Omental fat pad (tissue), 4 donors: ENCODE measurements at places on chromosomes 4 and X.

DNA sequence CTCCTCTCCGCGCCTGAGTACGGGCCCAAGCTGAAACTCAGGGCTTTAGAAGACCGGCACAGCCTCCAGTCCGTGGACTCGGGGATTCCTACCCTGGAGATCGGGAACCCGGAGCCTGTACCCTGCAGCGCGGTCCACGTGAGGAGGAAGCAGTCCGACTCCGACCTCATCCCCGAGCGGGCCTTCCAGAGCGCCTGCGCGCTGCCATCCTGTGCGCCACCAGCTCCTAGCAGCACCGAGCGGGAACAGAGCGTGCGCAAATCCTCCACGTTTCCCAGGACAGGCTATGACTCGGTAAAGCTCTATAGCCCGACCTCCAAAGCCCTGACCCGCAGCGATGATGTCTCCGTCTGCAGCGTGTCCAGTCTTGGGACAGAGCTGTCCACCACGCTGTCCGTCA is 13.9 kb downstream of the TBC1D14 start:
- DNase-seq = no peak

DNA sequence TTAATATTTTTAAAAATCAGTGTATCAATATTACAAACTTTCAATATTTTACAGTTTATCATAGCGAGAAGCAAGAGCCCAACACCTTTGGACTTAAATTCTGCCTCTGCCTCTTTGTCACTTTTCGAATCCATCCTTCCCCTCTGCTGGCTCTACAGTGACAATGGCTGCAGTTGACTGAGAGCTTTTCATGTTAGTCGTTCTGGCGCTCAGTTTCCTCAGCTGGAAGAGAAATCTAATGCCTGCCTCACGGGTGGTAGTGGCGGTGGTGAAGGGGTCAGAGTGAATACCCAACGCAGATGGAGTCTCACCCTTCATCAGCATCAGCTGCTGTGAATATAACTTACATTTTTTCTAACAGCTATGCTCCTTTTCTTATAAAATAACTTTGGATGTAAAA is 144.8 kb downstream of the NWD2 start:
- DNase-seq = no peak

- no peak for DNase-seq
Observed at GRCh38 chr4:54497947-54498346, 159.8 kb upstream of the KIT start.

DNA sequence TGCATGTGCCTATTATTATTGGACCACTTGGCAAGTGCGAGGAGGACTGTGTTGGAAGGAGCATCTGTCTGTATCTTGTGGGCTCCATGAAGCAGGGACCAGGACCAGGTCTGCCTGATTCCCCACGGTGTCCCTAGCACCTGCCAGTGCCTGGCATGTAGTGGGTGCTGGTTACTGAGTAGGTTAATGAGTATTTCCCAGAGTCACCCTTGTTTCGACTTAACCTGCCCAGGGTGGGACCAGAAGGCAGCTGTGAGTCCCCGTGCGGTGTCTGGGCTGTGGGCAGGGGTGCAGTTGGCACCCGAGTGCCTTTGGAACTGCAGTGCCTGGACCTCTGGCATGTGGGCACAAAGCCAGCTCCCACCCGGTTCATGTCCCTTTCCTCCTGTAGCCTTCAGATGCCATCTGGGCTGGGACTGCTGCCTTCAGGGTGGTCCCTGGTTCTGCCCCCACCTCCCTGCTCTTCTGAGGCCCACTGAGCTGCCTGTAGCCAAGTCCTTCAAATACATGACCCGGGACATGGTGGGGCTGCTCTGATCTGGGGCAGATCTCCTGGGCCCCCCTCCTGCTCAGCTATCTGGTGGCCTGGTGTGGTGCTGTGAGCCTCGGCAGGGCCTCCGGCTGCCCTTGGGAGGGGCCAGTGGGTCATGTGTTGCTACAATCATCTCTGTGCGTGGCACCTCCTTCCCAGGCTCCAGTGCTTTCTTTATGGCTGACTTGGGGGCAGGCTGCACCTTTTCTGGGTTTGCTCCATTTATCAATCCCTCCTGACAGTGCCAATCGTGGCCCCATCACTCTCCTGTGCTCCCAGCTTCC is 53.0 kb upstream of the SORCS2 start:
- DNase-seq = no peak

DNA sequence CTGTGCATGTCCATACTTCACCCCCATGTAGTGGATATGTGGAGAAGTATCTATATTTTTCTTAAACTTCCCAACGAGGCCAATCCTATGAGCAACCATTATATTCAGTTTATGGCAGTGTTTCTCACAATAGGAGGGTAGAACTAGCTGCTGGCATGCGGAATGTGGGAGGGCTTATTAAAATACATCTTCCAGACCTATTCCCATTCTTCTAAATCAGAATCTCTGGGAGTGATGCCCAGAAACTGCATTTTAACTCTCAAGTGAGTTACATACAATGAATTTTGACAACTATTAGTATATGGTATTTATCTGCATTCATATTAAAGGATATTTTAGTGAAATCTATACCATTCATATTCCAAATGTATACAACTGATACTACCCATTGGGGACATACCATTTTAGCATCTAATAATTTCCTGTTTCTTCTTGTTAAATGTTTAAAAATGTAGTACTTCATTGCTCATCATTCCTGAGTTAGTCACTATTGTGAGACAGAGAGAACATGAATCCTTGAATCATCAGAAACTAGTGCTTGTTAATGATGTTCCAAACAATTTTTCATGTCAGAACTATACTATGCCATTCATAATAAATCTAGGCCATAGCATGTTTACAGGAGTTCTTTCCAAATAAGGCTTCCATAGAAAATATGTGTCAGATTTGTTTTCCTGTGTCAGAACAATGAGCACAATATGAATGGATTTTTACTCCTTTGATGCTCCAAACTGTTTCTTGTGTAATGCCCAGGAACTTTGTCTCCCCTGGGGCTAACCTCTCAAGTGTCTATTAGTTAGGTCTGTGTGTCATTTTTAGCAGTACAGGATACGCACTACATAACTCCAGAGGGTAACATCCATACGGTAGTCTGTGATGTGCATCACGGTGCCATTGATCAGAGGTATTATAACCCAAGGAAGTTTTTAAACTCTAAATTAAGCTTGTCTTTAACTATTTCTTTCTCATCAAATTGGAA is 198.8 kb upstream of the BMP3 start:
- no peak for DNase-seq

GRCh38 chr4:42871671-42872290 is 20.7 kb upstream of the GRXCR1 start:
- no peak for DNase-seq

DNA sequence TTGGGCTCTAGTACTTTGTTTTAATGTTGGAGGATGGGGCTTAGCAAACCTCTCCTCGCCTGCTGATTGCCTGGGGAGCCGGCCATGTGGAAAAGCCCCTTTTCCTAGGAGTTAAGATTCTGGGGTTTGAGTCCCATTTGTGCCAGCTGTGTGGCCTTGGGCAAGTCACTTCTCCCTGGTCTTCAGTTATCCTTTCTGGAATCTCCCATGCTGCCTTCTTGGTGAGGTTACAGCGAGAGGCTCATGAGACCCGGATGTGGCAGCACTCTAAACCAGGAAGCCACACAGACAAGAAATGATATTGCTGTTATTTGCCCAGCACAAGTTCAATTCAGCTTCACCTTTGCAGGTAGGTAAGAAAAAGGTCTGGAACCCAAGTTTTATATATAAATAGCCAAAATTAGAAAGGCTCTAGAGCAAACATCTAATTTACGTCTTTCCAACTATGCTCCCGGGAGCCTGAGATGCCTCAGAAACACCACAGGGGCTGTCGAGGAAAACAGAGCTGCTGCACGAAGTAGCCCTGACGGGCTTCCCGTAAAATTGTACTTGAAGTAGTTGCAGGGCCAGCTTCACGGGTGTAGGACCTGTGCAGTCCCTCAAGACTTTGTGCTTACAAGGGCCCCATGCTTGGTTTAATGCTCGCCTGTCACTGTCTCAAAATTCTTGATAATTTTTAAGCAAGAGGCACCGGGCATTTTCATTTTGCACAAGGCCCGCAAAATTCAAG is 8.3 kb upstream of the SASH3 start:
- DNase-seq = no peak
